ENCODE measurements at places on chromosomes 4 and X.
A peak's percentile ranks its signal among the peaks of the same experiment; 100 is the strongest.

GRCh38 chrX:13900351-13900750 is 83.5 kb upstream of the GPM6B start:
- DNase-seq, result no peak

DNA sequence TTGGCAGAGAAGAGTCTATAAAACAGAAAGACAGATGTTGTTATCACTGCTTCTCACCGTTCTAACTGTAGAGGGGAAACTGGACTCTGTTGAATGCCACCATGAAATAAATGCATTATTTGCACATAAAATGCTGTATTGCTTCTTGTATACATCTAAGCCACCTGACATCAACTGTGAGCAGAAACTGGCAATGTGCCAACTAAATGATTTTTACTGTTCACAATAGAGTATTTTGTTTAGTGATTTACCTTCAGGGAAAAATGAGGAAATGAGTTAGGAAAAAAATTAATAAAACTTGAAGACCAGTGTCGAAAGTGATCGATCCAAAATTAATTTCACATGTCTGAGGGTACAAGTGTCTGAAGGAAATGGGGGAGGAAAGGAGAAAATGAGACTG is 65.9 kb upstream of the TNIP3 start:
- no peak for DNase-seq

- no peak for DNase-seq
These were observed 8.5 kb downstream of the DLG3 start for GRCh38 chrX:70453024-70453618.

DNA sequence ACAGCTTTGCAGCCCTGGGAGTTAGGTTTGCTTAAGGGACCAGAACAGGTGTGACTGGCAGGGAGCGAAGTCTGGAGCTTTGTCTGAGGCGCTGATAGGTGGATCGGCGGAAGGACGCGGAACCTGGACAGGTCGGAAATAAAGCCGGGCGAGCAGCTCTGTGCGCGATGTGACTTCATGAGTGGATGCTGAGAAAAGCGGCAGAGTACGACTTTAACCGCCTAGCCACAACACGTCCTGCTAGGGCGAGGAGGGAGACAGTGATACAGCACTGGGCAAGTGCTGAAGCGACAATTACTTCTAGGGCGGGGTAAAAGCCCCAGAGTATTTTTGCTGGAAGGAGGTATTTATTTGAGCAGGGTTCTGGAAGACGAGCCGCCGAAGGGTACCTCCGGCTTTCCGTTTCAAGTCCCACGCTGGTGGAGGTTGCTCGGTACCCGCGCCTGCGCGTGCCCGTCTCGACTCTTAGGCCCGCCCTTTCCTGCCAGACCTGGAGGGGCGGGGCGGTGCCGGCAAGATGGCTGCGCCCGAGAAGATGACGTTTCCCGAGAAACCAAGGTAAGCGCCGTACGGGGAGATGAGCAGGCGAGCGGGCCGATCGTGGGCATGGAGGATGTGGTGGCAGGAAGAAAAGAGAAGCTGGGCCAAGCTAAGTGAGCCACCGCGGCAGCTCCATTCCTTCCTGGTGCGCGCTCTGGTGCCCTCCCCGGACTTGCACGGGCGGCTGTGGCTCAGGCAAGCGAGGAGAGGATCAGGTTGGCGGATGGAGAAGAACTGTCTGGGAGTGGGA is at the start of gene ZRSR2:
Gene ZRSR2 (plus strand): TSS at position 506 of the 790 bp plus-strand sequence. CDS start 12 bp downstream, at position 518.
- DNase-seq, result peak; percentile 51

GRCh38 chrX:154308108-154308946 is 12.7 kb downstream of the TKTL1 start:
- no peak for DNase-seq

- no peak for DNase-seq
These were observed 101.6 kb downstream of the NPNT start for GRCh38 chr4:105996845-105997244.

DNA sequence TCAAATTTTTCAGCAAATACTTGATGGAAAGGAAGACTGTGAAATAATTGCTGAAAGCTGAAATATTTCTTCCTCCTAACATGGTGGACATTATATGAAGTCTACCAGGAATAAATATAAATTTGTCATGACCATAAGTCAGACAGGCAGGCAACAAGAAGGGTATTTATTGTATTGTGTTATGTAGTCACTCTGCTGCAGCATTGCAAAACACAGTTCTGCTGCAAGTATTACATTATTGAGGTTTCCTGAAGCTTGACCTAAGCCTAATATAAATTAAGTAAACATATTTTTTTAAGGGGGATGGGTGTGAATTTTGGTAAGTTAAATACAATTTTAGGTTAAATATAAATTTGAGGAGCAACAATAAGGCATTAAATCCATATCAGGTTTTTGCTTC is 60.2 kb upstream of the MAOA start:
- no peak for DNase-seq

- no peak for DNase-seq
These were observed 174.8 kb upstream of the KLF3 start for GRCh38 chr4:38489011-38489861.

DNA sequence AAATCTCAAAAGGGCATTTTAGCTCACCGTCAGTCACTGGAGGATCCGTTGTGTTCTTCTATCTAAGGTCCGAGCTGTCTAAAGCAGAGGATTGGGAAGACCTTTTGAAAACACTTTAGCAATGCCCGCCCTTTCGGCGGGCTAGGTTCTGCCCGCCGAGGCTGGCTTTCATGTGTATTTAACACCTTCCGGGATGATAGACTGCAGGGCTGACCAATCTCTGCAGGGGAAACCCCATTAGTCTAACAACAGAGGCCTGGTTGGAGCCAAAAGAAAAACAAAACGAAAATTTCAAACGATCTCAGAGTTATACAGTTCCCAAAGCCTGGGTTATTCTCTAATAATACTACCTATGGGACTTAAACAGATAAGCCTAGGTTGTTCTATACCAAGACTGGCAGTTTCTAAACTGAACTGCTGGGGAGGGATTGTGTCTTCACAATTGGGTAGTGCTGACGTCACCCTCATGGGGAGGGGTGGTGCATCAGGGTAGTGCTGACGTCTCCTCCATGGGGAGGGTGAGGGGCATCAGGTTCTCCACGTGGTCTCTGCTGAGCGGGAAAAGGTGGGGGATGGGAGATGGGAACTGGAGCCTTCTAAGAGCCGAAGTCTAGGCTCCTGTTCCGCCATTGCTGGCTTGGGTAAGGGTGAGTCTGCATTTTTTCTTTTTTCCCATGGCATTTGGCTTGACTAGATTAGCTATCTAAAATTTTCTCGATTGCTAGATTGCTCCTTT is 14.8 kb upstream of the CUL4B start:
- DNase-seq, result no peak

- no peak for DNase-seq
These were observed 4.8 kb upstream of the SYNPO2 start for GRCh38 chr4:118883861-118884260.

DNA sequence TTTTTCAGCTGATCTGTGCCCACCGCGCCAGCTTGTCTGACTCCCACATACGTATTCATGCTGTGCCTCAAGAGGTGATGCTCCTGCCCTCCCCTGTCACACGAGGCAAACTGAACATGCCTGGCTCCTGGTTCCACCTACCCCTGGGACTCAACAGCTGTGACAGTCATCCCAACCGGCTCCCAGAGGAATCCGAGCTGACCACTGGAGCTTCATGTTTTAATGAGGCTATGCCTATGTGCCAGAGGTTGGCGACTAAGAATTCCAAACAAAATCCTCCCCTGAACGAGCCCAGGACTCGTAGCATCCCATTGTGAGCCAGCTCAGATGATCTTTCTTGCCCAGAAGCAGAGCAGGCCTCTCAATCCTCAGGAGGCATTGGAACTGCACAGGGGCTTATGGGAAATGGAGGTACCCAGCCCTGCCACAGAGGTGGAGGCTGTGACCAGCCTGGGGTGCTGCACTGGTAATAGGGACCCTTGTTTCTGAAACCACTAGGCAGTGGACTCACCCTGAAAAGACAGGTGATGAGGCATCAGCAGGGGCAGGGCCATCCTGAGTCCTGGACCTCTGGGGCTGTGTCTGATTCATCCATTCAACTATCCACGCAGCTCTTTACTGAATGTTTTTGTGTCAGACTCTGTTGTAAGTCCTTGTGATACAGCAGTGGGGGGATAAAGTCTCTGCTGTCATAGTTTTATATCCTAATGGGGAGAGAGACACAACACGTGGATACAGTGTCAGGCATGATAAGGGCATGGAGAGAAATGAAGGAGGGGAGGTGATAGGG is 325.0 kb downstream of the EVC2 start:
- no peak for DNase-seq

DNA sequence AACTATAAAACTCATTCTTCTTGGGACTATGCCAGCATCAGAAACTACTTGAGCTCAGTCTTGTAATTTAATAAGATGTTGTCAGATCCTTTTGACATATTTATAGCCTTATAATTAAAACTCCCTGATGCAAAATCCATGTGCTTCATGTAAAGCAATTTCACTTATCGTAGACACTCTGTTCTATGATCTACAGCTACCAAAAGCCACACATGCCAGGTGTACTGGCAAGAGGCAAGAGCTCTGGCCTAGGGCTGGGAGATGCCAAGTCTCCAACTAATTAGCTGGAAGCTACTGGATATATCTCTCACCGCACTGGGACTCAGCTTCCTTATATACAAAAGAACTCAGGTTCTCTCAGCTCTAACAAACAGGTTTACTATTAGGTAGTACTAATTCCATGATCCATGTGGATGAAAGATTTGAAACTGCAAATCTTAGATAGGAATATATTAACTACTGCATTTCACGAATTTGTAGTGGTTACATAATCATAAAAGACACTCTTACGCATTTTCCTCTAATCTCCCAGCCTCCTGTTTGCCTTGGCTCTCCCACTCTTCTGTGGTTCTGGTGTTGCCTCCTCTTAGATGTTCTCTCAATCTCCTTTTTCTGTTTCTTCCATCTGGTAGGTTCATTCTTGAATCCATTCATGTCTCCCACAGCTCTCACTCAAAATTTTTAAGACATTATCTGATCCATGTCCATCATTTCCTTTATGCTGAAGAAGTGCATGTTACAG is 103.0 kb downstream of the HHIP start:
- DNase-seq, result no peak

DNA sequence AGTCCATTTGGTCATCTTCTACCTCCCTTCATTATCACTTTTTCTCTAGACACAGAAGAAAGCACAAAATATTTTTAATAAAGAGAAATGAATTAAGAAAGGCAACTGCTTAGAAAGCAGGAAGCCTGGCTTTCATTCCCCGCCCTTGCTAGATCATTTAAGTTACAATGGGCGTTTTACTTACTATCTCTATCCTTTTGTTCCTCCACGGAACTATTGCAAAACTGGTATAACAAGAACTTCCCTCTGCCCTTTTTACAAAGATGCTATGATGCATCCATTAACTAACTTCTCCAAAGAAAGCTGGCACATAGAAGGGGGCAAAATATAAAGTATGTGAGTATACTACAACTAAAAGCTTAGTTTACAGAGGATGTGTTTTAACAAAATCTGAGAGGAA is 434.5 kb upstream of the FTHL17 start:
- no peak for DNase-seq

DNA sequence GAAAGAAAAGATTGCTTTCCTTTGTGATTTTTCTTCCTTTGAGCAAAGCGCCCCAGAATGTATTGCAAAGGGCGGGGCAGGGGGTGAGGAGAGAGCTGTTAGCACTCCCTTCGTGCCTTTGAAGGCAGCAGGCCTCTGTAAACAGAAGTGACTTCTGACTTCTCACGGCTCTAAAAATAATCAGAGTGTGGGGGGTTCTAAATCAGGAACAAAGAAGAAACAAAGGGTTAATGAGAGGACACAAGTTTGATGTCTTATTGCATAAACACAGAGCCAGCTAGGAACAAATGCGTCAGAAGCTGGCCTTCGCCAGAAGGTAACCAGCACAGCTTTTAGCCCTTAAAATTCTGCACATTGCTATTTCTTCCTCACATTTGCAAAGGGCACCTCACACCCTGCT is 626.2 kb downstream of the MID1IP1 start:
- DNase-seq, result no peak

GRCh38 chr4:119894650-119895208 is 171.9 kb downstream of the MAD2L1 start:
- no peak for DNase-seq

GRCh38 chrX:112012360-112012759 is 70.2 kb downstream of the TRPC5 start:
- no peak for DNase-seq

DNA sequence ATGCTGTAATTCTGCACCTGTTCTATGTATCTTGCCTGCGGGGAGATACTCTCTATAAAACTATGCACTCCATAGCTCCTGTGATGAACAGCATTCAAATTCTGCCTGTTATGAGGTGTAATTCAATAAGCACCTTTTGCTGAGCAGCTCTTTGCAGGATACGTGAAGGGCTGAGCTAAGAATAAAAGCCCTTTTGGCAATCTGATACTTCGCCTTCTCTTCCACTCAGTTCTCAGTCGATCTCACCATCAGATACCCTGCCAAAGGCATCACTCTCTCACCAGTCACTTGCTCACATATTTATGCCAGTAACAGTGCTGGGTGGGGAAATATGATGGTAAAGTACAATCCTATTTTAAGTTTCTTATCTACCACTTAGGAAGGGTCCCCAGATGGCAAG is 67.2 kb downstream of the RPS3A start:
- DNase-seq, result no peak

- DNase-seq, result no peak
These were observed 254.7 kb downstream of the AFF2 start for GRCh38 chrX:148755111-148755510.

DNA sequence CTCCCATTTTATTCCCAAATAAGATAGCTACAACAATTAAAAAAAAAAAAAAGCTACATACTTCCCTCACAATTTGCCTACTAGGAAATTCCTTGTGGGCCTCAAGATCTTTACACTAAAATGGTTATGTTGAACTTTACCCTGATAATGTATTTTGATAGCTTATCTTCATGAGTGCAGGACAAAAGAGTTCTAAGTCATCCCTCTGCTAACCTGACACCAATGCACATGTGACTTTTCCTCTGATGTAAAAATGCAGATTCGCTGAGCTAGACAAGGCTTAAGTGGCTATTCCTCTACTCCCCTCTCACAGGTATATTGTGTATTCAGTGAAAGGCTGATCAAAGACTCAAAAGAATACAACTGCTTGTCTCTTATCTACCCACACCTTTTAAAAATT is 22.5 kb downstream of the ELF2 start:
- no peak for DNase-seq

DNA sequence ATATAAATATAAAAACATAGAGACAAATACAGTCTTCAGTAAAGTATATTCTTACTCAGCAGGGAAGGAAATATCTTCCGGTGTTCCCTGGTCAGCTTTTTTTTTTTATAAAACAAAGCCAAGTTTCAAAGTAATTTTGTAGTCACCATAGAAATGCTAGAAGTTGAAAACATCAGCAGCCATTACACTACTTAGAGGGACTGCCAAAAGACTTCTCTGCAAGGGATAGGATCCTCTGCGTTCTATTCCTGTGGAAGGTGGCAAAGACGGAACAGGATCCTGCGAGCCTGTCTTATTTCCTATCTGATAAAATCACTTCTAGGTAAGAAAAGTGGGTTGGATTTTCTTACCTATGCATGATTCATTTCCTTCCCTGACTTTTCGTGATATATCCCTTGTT is 19.4 kb downstream of the CLDN22 start:
- DNase-seq, result no peak

GRCh38 chr4:19009881-19010280 is 988.3 kb upstream of the LCORL start:
- no peak for DNase-seq

GRCh38 chr4:52822583-52822971 is 39.5 kb upstream of the RASL11B start:
- no peak for DNase-seq
